NAMALWA (cell line): ENCODE measurements at places on chromosomes 12 and 14.

DNA sequence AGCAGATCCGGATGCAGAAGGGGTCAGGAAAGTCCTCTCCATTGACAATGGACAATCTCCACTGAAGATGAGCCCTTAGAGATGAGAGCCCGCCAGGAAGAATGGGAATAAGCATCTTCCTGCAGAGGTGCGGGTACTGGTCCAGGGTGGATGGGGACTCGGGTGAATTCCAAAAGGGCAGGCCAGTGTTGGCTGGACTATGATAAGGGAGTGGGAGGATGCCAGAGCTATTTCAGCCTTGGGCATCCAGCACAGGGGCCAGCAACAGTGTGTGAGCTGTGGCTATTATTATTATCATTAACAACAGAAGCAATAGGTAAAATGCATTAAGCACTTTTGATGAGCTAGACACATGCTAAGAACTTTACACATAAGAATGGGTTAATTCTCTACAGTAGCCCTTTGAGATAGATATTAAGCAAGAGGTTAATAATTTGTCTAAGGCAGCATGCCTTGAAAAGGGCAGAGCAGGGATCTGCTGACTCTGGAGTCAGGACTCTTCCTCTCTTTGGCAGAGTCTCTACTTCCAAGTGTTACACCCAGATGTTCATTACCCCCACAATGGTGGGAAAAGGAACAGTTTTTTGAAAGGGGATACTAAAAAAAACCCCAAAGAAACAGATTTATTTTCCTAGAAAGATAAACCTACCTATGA is 55.2 kb downstream of the PRICKLE1 start:
- DNase-seq: no peak

DNA sequence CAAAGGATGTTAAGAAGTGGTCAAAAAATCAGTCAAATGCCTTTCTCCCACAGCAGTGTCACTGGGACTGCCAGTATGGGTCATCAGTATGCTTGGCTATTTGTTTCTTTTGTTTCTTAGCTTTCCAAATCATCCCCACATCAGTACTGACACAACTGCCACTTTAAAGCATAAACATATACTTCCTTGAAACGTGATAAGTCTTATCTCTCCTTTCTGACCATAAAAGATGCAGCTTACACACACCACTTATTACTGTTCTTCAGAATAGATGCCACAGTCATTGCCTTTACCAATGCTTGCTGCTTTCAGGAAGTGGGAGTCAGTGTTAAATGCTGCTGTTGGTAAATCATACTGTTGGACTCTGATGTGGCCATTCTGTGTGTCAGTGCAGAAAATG is 18.6 kb upstream of the GARIN2 start:
- DNase-seq: no peak

GRCh38 chr12:41558671-41559070 is 370.6 kb downstream of the PDZRN4 start:
- DNase-seq: no peak

GRCh38 chr12:124227951-124228711 is 66.8 kb upstream of the RFLNA start:
- DNase-seq: no peak

- DNase-seq: peak; percentile 26
Observed at GRCh38 chr14:33432407-33433023, 493.8 kb downstream of the NPAS3 start.

- DNase-seq: no peak
Observed at GRCh38 chr14:92970271-92970670, 47.3 kb downstream of the CHGA start.

- no peak for DNase-seq
Observed at GRCh38 chr14:94029671-94030203, 3.6 kb downstream of the OTUB2 start.

DNA sequence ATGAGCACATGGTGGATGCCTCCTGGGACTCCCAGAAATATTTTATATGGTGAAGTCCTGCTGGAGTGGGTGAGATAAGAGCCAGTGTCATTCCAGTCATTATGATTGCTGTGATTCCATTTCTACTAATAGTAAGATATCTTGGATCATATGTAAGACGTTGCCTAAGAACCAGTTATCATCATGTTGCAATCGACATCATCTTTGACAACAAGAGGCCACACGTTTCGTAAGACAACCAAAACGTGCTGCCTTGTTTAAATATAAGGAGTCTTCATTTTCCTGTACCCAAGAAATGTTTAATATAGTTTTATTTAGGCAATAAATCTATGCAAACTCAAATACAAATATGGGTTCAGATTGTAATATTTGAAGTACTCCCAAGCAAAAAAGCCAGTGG is 58.4 kb downstream of the SPTSSA start:
- no peak for DNase-seq

GRCh38 chr12:67927324-67927723 is 61.9 kb upstream of the IFNG-AS1 start:
- no peak for DNase-seq
